ENCODE measurements at places on chromosomes 6 and 20. TPM values are rescaled to one million over a fixed set of nuclear protein-coding genes. Genes with fewer than 3 reads are reported as not detected.
A peak's percentile ranks its signal among the peaks of the same experiment; 100 is the strongest.

DNA sequence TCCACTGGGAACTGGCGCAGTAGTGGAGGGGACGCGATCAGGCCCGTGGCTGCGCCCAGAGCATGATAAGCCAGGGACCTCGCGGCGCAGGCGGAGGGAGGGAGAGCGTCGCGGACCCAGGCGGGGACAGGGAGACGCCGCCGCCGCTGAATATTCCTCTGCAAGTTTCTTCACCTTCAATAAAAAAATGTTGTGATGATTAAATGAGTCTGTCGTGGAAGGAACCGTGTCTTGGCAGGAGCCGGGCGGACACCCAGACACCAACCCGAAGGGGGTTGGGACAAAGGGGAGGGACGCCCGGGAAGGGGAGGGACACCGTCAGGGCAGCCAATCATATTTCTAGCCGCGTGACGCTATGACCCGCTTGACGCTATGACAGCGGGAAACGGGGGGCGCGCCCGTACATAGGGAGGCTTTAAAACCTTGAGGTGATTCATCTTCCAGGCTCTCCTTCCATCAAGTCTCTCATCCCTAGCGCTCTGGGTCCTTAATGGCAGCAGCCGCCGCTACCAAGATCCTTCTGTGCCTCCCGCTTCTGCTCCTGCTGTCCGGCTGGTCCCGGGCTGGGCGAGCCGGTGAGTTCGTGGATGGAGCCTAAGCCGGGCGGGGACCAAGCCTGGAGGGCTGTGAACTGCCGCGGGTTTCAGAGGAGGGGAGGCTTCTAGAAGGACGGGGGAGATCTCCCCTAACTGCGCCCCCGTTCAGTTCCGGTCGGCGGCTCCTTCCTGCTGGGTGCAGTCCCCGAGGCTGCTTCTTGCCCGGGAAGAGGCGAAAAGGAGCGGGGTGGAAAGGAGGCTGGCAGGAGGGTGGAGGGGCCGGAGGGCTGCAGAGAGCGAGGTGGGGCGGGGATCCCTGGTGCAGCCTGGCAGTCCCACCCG is at the start of gene ULBP2:
Gene ULBP2, plus strand, starts transcription at position 432 of the 878 bp plus-strand sequence. Its CDS starts 59 bp downstream, at position 491.
- H3K4me1 ChIP-seq = peaks cover 11% of the 10 kb centered on the region
- H3K27me3 ChIP-seq = peaks cover 87% of the 10 kb centered on the region
- DNase-seq = peak; percentile 59
- no peaks in the 10 kb centered on the region for H3K36me3 ChIP-seq

DNA sequence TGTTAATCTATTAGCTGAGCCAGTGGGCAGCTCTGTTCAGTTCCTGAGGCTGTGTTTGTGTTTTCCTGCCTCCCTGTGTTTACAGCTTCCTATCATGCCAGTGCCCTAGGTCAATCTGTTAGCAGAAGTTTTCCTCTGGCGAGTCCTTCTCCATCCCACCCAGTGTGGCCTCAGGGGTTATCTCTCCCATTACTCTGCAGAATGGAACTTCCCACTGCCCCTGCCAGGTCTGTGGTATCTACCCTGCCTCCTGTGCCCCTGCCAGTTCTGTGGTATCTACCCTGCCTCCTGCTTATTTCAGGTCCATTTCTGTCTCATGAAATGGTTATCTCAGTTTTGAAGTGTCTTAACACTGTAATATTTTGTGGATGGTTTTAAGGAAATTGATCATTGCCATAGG is 63.1 kb downstream of the SLX4IP start:
- DNase-seq = no peak
- no peaks in the 10 kb centered on the region for H3K27me3 ChIP-seq
- no peaks in the 10 kb centered on the region for H3K36me3 ChIP-seq
- H3K27ac ChIP-seq = no peak overlapping the region

DNA sequence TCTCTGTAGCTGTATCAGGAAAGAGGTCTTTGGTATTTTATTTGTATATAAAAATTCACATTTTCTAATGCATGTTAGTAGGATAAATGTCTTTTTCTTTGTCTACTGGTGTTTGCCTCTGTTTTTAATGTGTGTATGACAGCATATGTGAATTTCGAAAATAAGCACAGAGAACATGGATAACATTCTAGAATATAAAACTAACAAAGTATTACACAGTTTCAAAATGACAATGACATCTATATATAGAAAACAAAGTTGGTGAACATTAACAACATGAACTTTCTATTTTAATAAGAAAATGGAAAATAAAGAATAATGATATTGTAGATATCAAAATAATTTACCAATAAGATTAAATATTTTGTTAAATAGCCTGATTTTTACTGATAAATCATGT is 608.0 kb downstream of the COL12A1 start:
- no peak overlapping the region for H3K4me3 ChIP-seq
- peaks cover 2% of the 10 kb centered on the region for H3K36me3 ChIP-seq
- H3K27ac ChIP-seq = no peak overlapping the region
- DNase-seq = no peak
- H3K4me1 ChIP-seq = no peaks in the 10 kb centered on the region
- no peaks in the 10 kb centered on the region for H3K27me3 ChIP-seq

- H3K4me3 ChIP-seq = no peak overlapping the region
- no peak overlapping the region for H3K27ac ChIP-seq
- H3K36me3 ChIP-seq = no peaks in the 10 kb centered on the region
- no peak for DNase-seq
- H3K4me1 ChIP-seq = no peaks in the 10 kb centered on the region
- peaks cover 2% of the 10 kb centered on the region for H3K27me3 ChIP-seq
These were observed 24.5 kb downstream of the MAP3K5 start for GRCh38 chr6:136767570-136768309.

Gene DOK5
- total RNA-seq = 4.1 TPM

Gene KCNK5
- 32.7 TPM for total RNA-seq

GRCh38 chr6:91098006-91098405 is 511.1 kb upstream of the MAP3K7 start:
- no peak overlapping the region for H3K4me3 ChIP-seq
- no peaks in the 10 kb centered on the region for H3K27me3 ChIP-seq
- H3K4me1 ChIP-seq = peaks cover 40% of the 10 kb centered on the region
- H3K27ac ChIP-seq = no peak overlapping the region
- no peaks in the 10 kb centered on the region for H3K36me3 ChIP-seq

DNA sequence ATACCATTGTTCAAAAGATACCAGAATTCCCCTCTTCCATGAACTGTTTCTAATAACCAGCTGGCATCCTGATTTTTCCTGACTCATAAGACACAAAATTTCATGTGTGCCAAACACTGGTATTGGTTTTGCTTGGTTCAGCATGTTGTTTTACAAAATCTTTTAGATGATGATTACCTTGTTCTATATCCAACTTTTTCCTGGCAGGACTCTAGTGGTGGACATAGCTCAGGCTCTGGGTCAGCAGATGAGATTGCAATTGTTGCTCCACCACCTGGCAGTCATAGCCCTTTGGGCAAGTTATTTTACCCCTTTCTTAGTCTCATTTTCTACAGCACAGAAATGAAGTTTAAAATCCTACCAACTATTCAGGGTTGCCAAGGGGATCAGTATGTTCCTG is 6.2 kb downstream of the TRIM38 start:
- no peak overlapping the region for H3K4me3 ChIP-seq
- H3K27ac ChIP-seq = no peak overlapping the region
- peaks cover 10% of the 10 kb centered on the region for H3K4me1 ChIP-seq
- no peaks in the 10 kb centered on the region for H3K27me3 ChIP-seq
- no peak for DNase-seq
